B cell (primary cell): ENCODE measurements at places on chromosomes 2 and 18. TPM values are rescaled to one million over a fixed set of nuclear protein-coding genes. Genes with fewer than 3 reads are reported as not detected.
A peak's percentile ranks its signal among the peaks of the same experiment; 100 is the strongest.

Gene PAIP2B
- 10.1 and 10.2 TPM in 2 replicates for total RNA-seq

DNA sequence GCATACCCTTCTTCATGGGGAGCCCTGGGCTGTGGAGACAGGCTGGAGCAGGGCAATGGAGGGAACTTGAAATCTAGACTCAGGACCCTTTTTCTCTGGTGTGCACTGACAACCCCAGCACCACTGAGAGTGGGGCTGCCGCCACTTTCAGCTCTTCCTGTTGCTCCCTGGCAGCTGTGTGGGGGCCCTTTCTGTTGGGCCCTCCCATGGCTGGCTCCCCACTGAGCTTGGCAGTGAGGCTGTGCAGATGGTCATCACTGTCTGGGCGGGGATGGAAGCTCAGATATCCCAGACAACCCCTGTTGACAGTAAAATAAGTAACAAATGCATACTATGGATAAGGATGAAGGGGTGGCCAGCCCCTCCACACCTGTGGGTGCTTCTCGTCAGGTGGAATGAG is 6.7 kb downstream of the MYO7B start:
- H3K27me3 ChIP-seq: peaks cover 4% of the 10 kb centered on the region
- H3K4me3 ChIP-seq: no peak overlapping the region
- H3K36me3 ChIP-seq: no peaks in the 10 kb centered on the region
- no peaks in the 10 kb centered on the region for H3K4me1 ChIP-seq
- H3K27ac ChIP-seq: no peak overlapping the region
- DNase-seq: no peak

- peaks cover 10% of the 10 kb centered on the region for H3K4me1 ChIP-seq
- DNase-seq: no peak
- H3K4me3 ChIP-seq: no peak overlapping the region
- no peak overlapping the region for H3K27ac ChIP-seq
- no peaks in the 10 kb centered on the region for H3K36me3 ChIP-seq
- no peaks in the 10 kb centered on the region for H3K27me3 ChIP-seq
These were observed 75.4 kb upstream of the ZEB2 start for GRCh38 chr2:144595279-144595678.

DNA sequence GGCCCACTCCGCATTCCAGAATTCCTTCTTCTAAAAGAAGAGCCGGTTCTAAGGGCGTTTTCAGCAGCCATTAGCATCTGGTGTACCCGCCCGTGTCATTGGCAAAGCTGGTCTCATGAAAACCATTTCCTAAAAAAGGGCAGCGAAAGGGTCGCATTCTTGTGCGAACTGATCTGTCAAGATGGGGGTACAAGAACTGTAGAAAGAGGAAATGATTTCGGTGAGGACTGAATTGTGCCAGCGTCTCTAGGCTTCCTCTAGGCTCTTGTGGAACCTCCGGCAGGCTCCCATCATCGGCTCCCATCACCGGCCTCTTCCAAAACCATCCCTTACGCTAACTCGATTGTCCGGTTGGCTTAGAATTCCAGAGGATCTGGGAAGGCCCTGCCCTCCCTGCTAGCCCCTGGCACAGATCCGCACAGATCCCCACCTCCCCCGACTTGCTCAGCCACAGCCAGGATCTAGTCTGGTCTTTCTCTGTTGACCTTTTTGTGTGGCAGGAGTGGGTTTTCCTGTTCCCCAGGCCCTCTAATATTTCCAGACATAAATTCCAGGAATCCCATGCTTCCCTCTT is 1.3 kb downstream of the RAB31 start:
- no peaks in the 10 kb centered on the region for H3K36me3 ChIP-seq
- peak; percentile 46 for DNase-seq
- no peaks in the 10 kb centered on the region for H3K27me3 ChIP-seq
- peak overlapping the region; percentile 83 for H3K4me3 ChIP-seq
- peaks cover 39% of the 10 kb centered on the region for H3K4me1 ChIP-seq

DNA sequence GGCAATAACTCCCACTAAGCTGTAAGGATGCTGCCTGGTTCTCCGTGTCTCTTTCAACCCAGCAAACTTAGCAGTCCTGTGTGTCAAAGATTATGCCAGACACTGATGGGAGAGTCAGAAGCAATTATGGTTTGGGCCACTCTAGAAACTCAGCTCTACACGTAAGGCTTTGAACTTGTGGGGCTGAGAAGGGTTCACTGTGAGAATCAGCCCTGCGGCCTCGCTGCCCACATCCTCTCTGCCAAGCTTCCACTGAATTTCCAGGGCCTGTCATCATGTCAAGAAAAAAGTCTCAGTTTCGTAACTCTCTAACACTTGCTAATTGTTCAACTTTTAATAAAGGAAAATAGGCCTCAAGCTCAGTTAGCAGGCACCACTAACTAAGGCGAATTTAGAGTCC is 308.8 kb upstream of the LYPD1 start:
- H3K27me3 ChIP-seq: no peaks in the 10 kb centered on the region
- H3K4me1 ChIP-seq: no peaks in the 10 kb centered on the region
- no peak for DNase-seq
- no peak overlapping the region for H3K4me3 ChIP-seq
- no peaks in the 10 kb centered on the region for H3K36me3 ChIP-seq
- H3K27ac ChIP-seq: no peak overlapping the region

DNA sequence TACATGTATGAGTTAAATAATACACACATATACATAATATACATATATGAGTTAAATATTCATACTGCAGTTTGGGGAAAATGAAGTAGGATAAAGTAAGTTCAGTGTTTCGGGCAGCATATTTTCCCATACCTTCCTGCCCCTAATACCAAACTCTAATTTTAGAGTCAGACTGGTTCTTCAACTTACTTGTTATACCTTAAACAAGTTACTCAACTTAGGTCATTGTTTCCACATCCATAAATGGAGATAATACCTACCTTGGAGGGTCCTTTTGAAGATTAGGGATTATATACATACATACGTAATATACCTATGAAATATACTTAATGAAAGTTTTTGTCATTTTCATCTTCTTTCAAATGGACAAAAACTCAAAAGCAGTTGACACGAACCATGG is 8.4 kb downstream of the MEMO1 start:
- no peak for DNase-seq
- H3K4me3 ChIP-seq: no peak overlapping the region
- H3K36me3 ChIP-seq: no peaks in the 10 kb centered on the region
